ENCODE measurements at places on chromosomes 4 and X.

GRCh38 chr4:159360549-159360948 lies 257.7 kb downstream of the RAPGEF2 start:
- DNase-seq = no peak

- DNase-seq = no peak
Observed at GRCh38 chr4:18209448-18209847, 187.9 kb upstream of the LCORL start.

DNA sequence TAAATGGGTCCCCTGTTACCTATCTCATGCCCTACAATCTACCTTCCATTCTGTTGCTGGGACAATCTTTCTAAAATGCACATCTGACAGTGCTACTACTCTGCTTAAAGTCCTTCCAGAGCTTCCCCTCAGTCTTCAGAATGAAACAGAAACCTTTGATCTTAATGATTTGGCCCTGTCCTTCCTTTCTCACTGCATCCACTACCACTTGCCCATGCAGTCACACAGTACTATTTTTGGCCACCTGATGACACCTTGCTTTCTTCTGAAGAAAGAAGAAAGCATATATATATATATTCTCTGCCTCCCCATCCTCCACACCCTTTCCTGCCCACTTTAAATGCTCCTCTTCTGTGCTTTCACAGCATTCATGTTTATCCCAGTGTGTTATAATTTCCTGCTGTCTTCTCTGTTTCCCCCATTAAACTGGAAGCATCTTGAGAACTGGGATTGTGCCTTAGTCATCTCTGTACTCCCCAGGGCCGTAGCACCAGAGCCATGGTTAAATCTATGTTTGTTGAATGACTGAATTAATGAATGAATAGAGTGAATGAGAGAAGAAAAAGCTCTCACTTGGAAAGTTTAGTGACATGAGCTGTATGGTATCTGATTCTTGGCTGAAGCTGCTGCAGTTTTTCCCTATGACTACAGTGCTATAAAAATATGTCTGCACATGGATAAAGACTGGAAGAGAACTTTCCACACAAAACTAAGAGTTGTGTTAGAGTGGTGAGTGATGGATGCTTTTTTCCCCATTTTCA lies 56.2 kb downstream of the RTL9 start:
- no peak for DNase-seq

DNA sequence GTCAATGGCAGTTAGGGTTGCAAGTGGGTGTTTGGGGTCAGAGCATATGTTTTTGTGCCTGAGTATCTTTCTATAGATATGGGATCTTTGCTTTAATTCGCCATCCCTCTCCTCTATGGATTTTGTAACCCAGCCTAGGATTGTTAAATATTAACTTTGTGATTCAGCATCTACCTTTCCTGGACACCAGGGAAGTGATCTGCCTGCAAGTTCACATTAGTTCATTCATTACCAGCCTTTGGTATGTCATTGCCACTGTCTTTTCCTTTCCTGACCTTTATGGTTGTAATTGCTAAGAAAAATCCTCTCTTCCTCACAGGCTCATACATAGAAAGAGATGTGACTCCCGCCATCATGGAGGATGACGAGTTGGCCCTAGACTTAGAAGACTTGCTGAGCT lies 73.8 kb downstream of the KIT start:
- no peak for DNase-seq

DNA sequence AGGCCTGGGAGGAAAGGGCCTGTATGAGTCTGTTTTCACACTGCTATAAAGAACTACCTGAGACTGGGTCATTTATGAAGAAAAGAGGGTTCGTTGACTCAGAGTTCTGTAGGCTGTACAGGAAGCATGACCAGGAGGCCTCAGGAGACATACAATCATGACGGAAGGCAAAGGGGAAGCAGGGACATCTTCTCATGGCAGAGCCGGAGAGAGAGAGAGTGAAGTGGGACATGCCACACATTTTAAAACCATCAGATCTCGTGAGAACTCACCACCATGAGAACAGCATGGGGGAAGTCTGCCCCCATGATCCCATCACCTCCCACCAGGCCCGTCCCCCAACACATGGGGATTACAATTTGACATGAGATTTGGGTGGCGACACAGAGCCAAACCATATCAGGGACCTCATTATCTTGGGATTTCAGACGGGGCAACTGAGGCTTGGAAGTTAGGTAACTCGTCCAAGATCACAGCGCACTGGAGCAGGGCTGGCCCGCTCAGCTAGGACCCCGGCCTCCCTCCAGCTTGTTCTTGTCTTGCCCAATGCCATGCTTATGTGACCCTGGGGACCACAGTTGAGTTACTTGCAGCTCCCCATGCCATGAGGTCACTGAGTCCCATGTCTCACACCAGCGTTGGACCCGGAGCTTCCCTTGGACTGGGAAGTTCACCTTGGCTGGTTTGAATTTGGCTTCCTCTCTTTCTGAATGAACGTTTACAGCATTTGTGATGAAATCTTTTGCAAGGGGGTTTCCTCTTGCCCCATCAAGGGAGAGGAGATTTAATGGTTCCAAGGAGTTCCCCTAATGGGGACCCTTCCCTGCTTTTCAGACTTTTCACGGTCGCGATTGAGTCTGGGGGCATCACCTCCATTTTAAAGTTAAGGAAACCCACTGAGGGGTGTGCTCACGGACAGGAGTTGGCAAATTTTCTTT lies 18.1 kb downstream of the HTRA3 start:
- no peak for DNase-seq

- DNase-seq = no peak
Observed at GRCh38 chrX:13188731-13189309, 131.0 kb downstream of the ATXN3L start.

GRCh38 chrX:44042116-44042515 lies 68.9 kb upstream of the NDP start:
- DNase-seq = no peak

GRCh38 chr4:146976145-146976544 lies 30.5 kb upstream of the TTC29 start:
- DNase-seq = no peak

DNA sequence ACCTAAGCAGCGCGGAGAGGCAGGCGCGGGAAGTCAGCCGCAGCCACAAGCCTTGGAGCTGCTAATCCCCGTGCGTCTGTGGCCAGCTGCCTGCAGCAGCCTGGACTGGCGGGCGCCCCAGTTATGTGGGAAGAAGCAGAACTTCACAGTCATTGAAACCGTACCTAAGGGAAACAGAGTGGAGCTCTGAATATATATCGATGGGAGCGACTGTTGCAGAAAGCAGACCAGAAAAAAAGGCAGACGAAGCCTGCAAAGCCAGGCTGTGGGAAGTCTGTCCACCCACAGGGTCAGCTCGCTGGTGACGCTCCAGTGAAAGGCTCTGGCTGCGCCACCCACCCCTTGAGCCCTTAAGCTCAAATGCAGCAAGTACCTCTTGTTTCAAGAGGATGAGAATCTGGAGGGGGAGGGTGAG lies 24.7 kb downstream of the KCNE5 start:
- no peak for DNase-seq

DNA sequence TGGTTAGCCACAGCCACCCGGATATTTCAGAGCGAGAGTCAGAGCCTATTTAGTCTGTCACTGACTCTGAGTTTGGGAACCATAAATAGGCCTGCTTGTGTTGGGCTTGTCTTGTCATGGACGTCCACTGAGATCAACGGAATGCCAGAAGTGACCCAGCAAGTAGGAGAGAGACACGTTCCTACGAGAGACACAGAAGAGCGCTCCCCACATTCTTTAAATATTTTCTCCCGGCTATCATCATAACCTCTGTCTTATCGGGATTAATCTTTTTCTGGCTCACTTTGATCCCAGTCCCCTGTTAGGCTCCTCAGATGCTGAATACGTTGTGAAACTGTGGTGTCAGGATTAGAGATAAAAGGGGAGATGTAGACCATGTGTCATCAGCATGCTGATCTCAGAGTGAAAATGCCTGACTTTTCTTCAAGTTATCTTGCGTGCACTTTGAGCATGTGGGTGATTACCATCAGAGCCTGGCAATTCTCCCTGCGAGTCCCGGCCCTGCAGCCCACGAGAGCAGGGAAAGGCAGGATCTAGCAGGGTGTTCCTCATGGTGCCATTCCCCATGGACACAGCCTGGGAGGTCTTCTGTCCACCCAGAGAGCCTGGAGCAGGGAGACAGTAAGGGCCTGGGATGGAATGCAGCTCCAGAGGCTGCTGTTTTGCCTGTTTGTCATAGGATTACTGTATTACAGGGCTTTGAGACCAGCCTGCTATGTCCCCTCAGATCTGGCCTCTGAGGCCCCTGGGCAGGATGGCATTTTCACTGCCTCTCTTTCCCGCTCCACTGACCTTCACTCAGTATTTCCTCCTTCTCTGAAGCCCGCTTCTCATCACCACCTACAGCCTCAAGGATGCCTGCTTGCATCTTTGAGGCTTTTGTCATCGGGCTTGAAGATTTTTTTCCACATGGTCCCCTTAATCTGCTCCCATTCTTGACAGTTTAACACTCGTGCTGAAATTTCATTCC lies 2.8 kb upstream of the TENM3 start:
- peak; percentile 83 for DNase-seq

DNA sequence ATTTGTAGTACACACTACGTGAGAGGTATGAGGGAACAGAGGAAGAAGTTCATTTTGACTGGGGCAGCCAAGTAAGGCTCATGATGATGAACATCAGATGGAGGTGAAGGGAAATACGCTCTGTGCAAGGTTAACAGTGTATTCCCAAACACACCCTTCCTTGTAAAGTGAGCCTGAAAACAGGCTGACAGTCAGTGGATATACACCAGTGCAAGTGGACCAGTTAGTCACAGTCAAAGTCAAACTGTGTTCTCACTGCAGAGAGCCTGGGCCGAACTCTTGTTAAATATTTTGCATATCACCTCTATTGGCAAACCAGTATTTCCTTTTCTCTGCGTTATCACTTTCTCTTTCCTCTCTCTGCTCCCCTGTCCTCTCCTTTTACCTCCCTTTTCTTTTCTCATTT lies 23.4 kb upstream of the RHOH start:
- DNase-seq = no peak

DNA sequence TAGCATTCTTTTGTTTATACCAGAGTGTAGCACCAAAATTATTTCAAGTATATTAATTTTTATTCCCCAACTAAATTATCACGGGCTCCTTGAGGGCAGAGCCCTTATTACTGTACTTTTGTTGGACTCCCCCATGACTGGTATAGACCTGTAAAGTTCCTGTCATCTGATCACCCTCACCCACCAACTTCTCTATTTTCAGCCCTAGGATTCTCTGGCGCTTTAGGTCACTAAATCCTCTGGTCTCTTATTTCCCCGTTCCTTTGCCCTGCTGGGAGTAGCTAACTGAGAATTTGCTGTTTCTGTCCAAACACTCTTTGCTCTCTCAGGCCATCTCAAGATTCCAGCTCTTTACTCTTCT lies 3.2 kb upstream of the XKRX start:
- DNase-seq = no peak

DNA sequence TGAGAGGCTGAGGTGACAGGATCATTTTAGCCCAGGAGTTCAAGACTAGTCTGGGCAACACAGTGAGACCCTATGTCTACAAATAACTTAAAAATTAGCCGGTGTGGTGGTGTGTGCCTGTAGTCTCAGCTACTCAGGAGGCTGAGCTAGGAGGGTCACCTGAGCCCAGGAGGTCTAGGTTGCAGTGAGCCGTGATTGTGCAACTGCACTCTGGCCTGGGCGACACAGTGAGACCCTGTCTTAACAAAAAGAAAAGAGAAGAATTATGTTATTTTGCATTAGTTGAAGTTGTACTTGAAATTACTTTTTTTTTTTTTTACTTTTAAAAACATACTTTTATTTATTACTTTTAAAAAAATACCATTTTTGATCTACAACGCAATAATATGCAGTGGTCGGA lies 21.8 kb upstream of the TADA2B start:
- no peak for DNase-seq

- DNase-seq = no peak
Observed at GRCh38 chrX:132837126-132837525, 121.3 kb downstream of the HS6ST2 start.

DNA sequence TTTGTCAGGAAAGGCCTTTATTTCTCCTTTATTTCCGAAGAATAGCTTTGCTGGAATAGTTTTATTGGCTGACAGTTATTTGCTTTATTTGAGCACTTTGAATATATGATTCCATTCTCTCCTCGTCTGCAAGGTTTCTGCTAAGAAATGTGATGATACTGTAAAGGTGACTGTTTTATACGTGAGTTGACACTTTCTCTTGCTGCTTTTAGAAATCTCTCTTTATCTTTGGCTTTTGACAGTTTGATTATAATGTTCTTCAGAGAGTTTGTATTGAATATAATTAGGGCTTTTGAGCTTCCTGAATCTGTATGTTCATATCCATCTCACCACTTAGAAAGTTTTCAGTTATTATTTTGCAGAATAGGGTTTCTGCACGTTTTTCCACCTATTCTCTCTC lies 1003.7 kb upstream of the SLIT2 start:
- DNase-seq = no peak

DNA sequence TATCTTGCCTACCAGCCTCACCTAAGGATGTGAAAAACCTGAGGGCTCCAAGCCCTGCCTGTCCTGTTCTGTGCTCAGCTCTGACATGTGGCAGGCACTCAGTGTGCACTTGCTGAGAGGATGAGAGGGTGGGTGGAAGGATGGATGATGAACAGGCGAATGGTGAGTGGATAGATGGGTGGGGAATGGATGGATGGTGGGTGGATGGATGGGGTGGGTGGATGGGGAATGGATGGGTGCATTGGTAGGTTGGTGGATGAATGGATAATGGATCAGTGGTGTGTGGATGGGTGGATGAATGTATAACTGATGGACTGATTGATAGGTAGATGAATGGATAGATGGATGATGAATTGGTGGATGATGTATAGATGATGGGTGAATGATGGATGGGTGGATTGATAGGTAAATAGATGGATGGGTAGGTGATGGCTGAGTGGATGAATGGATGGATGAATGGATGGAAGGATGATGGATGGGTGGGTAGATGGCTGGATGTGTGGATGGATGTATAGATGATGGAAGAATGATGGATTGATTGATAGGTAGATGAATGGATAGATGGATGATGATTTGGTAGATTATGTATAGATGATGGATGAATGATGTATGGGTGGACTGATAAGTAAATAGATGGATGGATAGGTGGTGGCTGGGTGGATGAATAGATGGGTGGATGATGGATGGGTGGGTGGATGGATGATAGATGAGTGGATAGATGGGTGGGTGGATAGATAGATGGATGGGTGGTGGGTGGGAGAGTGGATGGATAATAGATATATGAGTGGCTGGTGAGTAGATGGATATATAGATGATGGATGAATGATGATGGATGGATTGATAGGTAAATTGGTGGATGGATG lies 69.3 kb upstream of the NKX1-1 start:
- DNase-seq = no peak

DNA sequence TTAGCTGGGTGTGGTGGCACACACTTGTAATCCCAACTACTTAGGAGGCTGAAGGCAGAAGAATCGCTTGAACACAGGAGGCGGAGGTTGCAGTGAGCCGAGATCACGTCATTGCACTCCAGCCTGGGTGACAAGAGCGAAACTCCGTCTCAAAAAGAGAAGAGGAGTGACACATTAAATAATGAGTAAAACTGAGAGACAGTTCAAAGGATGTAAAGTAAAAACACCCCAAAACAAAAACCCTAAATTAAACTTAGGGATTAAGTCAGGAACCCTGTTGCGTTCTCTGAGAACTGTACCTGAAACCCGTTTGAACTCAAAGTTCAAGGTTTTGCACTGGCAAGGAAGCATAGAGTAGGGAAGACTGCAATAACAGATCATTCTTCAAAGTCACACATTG lies 141.7 kb downstream of the BRWD3 start:
- DNase-seq = no peak
